HFFc6 (cell line): ENCODE measurements at places on chromosomes 2 and 18.

GRCh38 chr2:43748333-43748732, 25.5 kb upstream of the DYNC2LI1 start:
- no peak for DNase-seq
- H3K36me3 ChIP-seq: no peaks in the 10 kb centered on the region

- H3K27me3 ChIP-seq: peaks cover 1% of the 10 kb centered on the region; the same call in 1 of the 2 replicates
- H3K27ac ChIP-seq: no peak overlapping the region
- H3K36me3 ChIP-seq: no peaks in the 10 kb centered on the region
These were observed 1073.3 kb upstream of the CDH2 start for GRCh38 chr18:29250259-29250658.

DNA sequence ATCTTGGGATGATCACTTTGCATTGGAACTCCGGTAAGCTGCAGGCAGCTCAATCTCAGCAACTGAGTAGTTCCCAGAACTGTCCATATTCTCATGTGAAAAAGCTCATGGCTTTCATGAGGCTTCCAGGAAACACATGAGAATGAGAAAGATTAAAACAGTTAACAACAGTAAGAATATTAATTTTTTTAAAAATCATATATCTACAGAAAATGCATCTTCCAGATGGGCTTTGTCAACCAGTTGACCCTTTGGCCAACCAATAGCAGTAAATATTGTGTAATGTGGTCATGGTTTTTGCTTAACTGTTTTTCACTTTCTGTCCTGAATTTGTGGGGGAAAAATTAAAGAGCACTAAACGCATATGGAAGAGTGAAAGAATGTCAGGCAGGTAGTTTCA, 131.2 kb upstream of the CCDC195 start:
- H3K4me1 ChIP-seq: peaks cover 46% of the 10 kb centered on the region
- DNase-seq: no peak
- peaks cover 6% of the 10 kb centered on the region for H3K27me3 ChIP-seq
- no peak overlapping the region for H3K4me3 ChIP-seq
- peak overlapping the region; percentile 23; the same call in 1 of the 2 replicates for H3K27ac ChIP-seq

DNA sequence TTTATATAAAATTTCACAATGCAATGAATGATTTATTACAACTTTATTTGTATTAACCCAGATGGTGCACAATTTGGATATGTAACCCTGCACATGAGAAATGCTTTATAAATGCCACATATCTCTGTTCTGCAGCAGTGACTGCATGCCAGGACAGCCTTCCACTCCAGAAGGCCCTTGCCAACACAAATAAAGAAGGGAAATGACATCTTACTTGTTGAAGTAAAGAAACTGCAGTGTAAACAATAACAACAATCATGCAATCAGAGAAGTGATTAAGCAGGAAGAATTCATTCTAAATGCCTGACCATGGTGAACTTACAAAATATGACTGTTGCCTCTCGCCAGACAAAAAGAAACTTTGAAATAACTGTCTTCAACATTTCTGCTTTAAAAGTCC, 129.9 kb upstream of the CHST9 start:
- H3K27ac ChIP-seq: no peak overlapping the region
- no peak overlapping the region for H3K4me3 ChIP-seq
- no peaks in the 10 kb centered on the region; the same call in 1 of the 2 replicates for H3K36me3 ChIP-seq
- DNase-seq: no peak

DNA sequence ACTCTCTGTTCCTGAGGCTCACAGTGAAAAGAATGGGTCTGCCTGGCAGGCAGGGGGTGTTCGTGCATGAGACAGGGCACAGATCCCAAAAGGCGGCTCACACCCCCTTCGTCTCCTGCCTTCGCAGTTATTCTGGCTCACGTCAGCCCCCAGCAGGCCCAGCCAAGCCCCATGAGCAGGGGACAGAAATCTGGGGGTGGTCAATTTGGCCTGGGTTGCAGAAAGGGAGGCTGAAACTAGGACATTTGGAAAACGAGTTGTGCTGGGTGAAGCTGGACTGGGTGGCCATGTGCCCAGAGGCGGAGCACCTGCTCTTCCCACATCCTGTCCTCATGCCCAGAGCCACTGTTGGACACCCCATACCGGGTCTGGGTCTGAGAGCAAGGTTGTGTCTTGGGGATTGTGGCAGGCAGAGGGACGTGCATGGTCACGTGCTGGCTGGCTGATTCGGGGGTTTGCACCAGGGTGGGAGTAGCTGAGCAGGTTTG, 99.0 kb upstream of the MCFD2 start:
- peaks cover 36% of the 10 kb centered on the region for H3K4me1 ChIP-seq
- H3K36me3 ChIP-seq: peaks cover 34% of the 10 kb centered on the region
- no peak for DNase-seq
- peak overlapping the region; percentile 86 for H3K27ac ChIP-seq
- H3K4me3 ChIP-seq: no peak overlapping the region

- H3K27ac ChIP-seq: no peak overlapping the region
- no peak for DNase-seq
- no peaks in the 10 kb centered on the region for H3K36me3 ChIP-seq
- H3K4me1 ChIP-seq: no peaks in the 10 kb centered on the region
- H3K4me3 ChIP-seq: no peak overlapping the region
- peaks cover 7% of the 10 kb centered on the region for H3K27me3 ChIP-seq
These were observed 196.1 kb downstream of the FAM210A start for GRCh38 chr18:13530033-13530878.

DNA sequence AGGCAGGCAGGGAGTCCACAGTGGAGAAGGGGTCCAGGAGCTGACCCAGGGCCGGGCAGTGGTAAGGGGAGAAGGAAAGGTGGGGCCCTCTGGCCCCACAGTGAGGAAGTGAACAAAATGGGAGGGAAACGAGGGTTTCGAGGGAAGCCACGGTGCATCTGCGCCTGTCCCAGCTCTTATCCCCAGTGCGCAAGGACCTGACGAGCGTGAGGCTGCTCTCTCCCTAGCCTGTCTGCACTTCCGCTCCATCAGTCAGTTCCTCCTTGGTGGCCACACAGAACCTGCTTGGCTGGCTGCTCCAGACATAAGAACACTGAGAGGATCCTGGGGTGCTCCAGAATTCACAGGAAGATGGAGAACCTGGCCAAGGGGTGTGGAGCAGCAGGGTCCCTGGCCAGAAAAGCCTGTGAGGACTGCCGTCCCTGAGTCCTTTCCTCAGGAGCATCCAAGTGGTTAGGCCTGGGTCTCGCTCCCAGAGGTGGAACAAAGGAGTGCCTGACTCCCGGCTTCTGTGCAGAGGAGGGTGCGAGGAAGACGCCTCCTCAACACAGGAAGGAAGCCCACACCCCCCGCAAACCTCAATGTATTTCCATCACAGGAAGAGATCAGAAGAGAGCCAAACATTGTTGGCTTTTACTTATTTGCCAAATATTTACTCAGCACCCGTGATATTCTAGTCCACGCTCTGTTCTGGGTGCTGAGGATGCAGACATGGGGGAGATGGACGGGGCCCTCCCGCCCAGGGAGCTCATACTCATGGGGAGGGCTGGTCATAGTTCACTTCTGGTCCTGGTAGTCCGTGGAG, 43.7 kb upstream of the SEMA4C start:
- peaks cover 23% of the 10 kb centered on the region; the same call in 1 of the 2 replicates for H3K36me3 ChIP-seq
- no peak overlapping the region for H3K4me3 ChIP-seq
- no peaks in the 10 kb centered on the region for H3K4me1 ChIP-seq
- DNase-seq: no peak
- peaks cover 44% of the 10 kb centered on the region for H3K27me3 ChIP-seq

- no peak overlapping the region for H3K4me3 ChIP-seq
- no peak overlapping the region for H3K27ac ChIP-seq
- no peak for DNase-seq
- no peaks in the 10 kb centered on the region for H3K36me3 ChIP-seq
These were observed 58.1 kb downstream of the FAM178B start for GRCh38 chr2:96928277-96928781.

DNA sequence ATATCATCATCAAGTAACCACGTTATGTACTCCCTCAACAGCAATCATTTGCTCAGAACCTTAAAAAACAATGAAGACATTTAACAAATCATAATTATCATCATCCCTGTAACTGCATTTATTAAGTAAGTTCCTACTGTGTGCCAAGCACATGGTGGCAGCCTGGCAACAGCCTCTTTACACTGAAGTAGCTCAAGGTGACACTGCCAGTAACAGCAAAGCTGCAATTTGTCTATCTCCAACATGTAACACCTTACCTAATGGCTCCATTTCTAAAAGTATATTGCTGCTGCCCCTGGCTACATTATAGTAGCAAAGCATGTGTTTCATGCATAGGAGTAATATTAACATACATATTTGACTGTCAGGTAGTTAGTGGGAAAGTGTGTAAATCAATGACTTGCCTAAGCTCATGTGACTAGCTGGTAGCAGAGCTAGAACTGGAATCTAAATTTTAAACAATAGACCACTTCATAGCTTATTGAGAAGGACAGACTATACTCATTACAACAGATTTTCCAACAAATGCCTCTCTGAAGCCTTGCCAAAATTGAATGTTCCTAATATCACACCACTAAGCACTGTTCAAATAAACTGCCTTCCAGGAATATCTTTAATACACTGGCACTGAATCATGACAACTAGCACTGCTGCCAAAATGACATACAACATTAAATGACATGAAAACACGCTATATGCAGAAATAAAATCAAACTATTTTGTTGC, 86.7 kb downstream of the L3MBTL4 start:
- no peak for DNase-seq
- H3K4me3 ChIP-seq: no peak overlapping the region
- no peak overlapping the region for H3K27ac ChIP-seq
- no peaks in the 10 kb centered on the region for H3K4me1 ChIP-seq
- H3K27me3 ChIP-seq: no peaks in the 10 kb centered on the region
- H3K36me3 ChIP-seq: no peaks in the 10 kb centered on the region
